ENCODE measurements at places on chromosomes 13 and 19. TPM values are rescaled to one million over a fixed set of nuclear protein-coding genes. Genes with fewer than 3 reads are reported as not detected.

- DNase-seq, result no peak
Observed at GRCh38 chr19:49431330-49431749, 6.2 kb downstream of the GFY start.

DNA sequence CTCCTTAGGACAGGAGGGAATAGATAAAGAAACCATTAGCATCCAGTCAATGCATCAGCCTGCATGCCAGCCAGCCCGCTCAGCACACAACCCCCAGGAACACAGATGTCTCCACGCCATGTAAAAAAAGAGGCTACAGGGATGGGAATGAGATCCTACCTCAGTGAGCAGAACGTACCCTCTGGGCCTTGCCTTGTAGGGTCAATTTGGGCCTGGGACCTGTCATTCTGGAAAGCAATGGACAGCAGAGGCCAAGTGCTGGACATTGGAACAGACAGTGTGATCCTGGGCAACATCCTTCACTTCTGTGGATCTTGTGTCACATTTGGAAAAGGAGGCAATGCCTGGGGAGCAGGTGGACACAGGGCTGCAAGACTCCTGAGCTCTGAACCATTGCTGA is 26.0 kb downstream of the VSTM2B start:
- no peak for DNase-seq

DNA sequence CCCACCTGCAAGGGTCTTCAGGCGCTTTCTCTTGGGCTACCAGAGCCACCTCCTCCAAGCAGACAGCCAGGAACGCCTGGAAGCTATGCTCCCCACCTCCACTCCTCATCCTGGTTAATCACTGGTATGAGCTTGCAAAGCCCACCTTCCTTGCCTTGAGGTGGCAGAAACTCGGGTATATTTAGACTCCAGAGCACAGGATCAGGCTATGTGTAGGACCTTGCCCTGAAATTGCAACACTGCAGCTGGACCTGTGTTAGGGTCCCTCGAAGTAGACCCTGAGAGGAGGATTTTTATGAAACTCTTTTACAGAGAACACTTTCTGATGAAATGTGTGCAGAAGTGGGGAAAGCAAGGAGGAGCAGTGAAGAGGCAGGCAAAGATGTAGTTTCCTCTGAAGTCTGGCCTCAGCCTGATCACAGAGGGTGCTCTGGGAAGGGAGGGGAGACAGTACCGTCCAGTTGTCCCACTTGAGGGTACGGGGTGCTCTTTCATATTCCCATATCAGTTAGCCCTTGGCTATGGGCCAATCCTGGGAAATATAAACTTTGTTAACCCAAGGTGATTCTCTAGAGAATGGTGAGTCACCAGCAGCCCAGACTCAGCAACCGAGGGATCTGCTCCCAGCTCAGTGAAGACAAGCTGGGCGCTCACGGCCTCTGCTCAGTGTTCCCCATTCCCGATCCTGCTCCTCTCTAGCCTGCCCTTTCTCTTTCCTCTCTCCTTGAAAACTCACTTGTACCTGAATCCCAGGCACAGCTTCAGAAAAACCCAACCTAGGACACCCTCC is 157.9 kb downstream of the UQCRFS1 start:
- DNase-seq, result no peak

DNA sequence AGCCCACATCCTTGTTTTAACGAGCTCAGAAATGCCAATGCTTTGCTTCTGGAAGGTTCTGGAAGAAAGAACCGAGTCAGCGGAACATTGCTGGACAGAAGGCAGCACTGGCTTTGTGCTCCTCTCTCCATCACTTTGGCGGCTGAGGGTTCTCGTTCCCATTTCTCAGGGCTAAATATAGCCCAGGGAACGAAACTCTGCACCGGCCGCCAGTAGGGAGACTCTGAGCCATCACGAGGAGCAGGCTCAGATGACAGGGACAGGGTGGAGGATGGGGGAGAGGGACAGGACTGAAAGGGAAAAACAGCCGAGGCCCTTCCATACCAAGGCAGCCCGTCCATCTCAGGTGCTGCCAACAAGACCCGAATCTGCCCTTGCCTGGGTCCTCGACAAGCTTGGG is 166.4 kb downstream of the CACNA1A start:
- no peak for DNase-seq

GRCh38 chr19:54281007-54281728 is at the start of gene LILRB2:
LILRB2 (minus strand) TSS chr19:54281110; CDS start chr19:54280496, 614 bp downstream.
- no peak for DNase-seq

Gene APOE
- total RNA-seq, result 253 TPM

DNA sequence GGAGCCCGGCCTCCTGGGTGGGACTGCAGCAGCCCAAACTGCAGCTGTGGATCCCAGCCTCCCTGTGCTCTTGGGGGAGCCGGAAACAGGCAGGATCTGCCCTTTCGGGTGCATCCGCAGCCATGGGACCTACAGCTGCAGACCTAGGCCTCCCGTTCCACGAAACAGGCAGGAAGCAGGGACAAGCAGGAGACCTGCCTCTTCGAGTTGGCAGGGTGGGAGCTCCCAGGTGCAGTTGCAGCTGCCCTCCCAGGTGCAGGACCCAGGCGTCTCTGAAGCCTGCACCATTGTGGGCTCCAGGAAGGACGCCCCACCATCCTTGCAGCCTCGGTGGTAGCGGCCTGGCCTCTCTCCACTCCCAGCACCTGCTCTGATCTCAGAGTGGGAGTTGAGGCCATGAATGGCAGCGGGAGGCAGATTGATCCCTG is 189.0 kb upstream of the KLHL1 start:
- DNase-seq, result no peak

- no peak for DNase-seq
Observed at GRCh38 chr19:48499316-48500090, 12.1 kb downstream of the LMTK3 start.

Gene NACC1
- 12.0 TPM for total RNA-seq

- no peak for DNase-seq
Observed at GRCh38 chr13:45015300-45015699, 26.0 kb downstream of the GPALPP1 start.

- no peak for DNase-seq
Observed at GRCh38 chr19:13906521-13906904, 512 bp downstream of the CC2D1A start.

DNA sequence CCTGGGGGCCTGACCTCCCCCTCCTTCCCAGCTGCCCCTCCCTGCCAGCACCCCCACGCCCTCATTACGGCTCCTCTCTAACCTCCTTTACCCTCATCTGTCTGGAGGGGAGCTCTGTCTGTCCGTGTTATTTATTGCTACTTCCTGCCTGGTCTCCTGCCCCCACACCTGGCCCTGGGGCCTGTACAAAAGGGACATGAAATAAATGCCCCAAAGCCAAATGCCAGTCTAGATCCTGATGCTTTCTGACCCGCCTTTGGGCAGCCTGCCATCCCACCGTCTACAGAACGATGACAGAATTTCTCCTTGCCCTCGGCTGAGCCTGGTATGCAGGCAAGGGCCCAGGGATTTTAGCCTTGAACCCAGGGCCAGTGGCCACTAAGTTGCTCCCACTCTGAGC is 15.4 kb upstream of the CD22 start:
- no peak for DNase-seq

GRCh38 chr13:43116242-43116641 is 92.9 kb downstream of the DNAJC15 start:
- no peak for DNase-seq

GRCh38 chr19:18418483-18419194 is 559 bp upstream of the SSBP4 start:
- DNase-seq, result no peak

GRCh38 chr13:43953370-43953769 is 73.7 kb downstream of the LACC1 start:
- no peak for DNase-seq

Gene TEX26
- 0.88 TPM for total RNA-seq

GRCh38 chr13:113089693-113090414 is 15.7 kb upstream of the F7 start:
- DNase-seq, result no peak

DNA sequence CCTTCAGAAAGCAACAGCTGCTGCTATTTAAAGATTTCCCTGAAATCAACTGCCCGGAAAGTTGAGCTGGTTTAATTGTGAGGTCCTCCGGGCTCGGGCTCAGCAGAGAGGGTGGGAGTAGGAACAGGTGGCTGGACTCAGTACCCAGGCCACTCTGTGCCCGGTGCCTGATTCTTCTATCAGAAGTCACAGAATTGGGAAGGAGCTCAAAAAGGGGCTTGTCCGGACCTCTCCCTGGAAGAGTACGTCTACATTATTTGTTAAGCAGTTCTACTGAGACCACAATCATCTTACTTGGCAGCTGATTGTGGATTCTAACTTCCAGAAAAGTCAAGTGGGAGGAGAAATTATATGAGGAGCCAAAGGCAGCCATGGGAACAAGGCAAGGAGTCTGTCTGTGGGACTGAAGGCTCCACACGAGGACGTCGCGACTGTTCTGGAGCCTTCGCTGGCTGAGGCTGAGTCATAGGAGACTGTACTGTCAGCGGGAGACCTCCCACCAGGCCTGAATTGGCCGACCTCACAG is 91.7 kb upstream of the ANKRD10 start:
- DNase-seq, result no peak

Gene ZSCAN4
- not detected for total RNA-seq

DNA sequence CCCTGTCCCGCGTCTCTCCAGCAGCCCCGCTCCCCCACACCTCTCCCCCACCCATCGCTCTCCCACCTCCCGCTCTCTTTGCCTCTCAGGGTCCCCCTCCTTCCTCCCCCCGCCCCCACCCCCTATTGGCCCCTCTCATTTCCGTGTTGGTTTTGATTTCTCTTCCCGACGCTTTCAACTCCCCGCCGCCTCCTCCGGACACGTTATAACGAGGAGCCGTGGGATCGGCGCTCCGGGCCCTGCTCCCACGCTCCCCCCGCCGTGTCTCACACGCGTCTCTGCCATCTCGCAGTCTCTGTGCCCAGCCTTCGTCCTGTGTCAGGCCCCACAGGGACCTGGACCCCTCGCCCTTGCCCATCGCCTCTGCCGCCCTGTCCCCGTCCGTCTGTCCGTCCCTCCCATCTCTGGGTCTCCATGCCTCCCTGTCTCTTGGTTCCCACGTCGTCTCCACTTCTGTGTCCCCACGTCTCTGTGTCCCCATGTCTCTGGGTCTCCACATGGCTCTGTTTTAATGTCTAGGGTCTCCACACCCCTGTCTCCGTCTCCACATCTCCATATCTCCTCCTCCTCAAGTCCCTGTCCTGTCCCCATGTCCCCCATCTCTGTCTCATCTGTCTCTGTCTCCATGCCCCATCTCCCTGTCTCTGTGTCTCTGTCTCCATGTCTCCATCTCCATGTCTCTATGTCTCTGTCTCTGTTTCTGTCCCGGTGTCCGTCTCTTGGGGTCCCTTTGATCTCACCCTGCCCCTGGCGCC is 13.1 kb downstream of the ERFL start:
- no peak for DNase-seq

DNA sequence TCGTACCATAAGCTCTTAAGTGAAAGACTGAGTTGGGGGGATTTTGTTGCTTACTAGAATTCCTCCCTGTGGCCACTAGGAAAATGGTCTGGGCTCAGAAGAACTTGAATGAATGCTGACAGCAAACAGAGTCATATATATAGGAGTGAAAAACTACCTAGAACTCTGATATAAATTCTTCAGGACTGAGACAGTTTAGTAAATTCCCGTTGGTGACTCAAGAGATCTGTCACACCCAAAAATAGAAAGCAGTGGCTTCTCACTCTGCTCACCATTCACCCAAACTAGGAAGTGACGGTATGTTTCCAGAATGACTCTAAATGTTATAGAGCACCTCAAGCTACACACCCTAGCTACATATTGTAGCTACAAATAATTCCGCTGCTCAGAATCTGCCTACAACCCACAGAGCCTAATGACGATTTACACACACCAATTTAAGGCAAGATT is 116.2 kb downstream of the TBC1D4 start:
- DNase-seq, result no peak

Gene ZNF429
- 5.6 TPM for total RNA-seq

Gene ZNF296
- total RNA-seq, result 0.31 TPM

Gene SIAH3
- total RNA-seq, result under 0.01 TPM

Gene TEX101
- not detected for total RNA-seq

- no peak for DNase-seq
Observed at GRCh38 chr13:70923863-70924752, 815.9 kb upstream of the KLHL1 start.

Gene KLC3
- total RNA-seq, result not detected

DNA sequence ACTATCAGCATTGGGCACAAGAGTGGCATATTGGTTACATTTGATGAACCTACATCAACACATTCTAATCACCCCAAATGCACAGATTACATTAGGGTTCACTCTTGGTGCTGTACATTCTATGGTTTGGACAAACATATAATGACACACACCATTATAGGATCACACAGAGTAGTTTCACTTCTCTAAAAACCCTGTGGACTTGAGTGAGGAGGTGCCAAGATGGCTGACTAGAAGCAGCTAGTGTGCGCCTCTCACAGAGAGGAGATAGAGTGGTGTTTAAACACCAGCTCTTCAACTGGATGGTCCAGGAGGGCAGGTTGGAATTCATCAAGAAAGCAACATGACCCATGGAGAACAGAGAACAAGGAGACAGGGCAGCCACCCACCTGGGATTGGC is 265.6 kb downstream of the TDRD3 start:
- DNase-seq, result no peak

Gene CYP2A6
- not detected for total RNA-seq

DNA sequence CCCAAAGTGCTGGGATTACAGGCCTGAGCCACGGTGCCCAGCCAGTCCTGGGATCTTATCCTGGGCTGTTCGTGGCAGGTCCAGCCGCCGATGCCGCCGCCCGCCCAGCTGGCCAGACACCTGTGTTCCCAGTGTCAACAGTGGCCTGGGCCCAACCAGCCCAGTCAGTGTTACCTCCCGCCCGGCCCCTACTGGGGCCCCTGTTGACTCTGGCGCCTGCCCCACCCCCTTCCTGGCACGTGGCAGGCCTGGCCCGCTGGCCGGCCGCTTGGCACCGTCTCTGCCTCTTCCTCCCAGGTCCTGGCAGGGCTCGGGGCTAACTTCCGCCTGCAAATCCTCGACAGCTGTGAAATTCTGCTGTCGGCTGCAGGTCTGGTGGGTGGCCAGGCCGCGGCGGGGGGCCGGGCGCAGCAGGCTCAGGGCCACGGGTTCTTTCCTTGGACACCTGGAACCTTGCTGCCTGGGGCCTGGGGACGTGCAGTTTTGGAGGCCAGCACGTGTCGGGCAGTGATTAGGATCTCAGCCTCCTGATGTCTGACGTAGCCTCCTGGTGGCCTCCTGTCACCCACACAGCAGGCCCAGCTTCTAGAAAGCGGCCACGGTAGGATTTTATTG is 9.1 kb downstream of the ARID3A start:
- DNase-seq, result no peak

GRCh38 chr13:40466272-40466671 is 200.2 kb downstream of the FOXO1 start:
- no peak for DNase-seq

All from omental fat pad (tissue), 4 donors.